ENCODE measurements at places on chromosomes 2 and 18.

GRCh38 chr2:176118601-176119339 lies 2.2 kb downstream of the HOXD10 start:
- DNase-seq: peak; percentile 45

GRCh38 chr2:196516564-196516963 lies 123.0 kb upstream of the CCDC150 start:
- no peak for DNase-seq

- no peak for DNase-seq
Measured at GRCh38 chr2:64462940-64463700, 9.2 kb downstream of the LGALSL start.

GRCh38 chr2:207928079-207928478 lies 97.2 kb downstream of the PLEKHM3 start:
- DNase-seq: no peak

- DNase-seq: no peak
Measured at GRCh38 chr2:207434899-207435465, 94.8 kb upstream of the CREB1 start.

DNA sequence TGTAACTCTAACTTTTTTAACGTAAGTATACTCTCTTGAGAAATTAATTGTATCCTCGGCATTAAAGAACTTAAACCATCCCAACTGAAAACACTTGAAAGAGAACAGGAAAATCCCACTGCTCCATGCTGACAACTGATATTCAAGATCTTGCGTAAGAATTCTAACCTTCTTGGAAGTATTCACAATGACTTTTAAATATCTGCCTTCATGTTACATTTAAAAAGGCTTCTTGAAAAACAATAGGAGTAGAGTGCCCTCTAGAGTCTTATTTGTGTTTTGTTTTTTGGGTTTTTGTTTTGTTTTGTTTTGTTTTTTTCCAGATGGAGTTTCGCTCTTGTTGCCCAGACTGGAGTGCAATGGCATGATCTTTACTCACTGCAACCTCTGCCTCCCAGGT lies 65.4 kb upstream of the DNAJC10 start:
- DNase-seq: peak; percentile 61

- DNase-seq: no peak
Measured at GRCh38 chr18:8814206-8814605, 108.8 kb downstream of the MTCL1 start.

DNA sequence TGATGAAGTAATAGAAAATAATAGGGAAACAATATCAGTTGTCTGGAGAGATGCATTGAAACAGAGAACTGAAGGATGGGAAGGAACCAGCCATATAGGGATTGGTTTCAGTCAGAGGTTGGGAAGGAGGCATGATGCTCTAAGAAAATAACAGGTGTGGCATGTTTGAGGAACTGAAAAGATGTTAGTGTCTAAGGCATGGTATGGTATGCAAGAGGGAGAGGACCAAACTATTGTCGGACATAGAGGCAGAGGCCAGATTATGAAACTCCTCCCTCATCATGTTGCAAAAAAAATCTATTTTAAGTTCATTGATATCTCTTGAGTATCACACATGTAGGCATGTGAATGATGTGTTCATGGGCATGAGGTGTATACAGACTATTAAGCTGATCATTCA lies 48.9 kb upstream of the EMILIN2 start:
- DNase-seq: no peak

DNA sequence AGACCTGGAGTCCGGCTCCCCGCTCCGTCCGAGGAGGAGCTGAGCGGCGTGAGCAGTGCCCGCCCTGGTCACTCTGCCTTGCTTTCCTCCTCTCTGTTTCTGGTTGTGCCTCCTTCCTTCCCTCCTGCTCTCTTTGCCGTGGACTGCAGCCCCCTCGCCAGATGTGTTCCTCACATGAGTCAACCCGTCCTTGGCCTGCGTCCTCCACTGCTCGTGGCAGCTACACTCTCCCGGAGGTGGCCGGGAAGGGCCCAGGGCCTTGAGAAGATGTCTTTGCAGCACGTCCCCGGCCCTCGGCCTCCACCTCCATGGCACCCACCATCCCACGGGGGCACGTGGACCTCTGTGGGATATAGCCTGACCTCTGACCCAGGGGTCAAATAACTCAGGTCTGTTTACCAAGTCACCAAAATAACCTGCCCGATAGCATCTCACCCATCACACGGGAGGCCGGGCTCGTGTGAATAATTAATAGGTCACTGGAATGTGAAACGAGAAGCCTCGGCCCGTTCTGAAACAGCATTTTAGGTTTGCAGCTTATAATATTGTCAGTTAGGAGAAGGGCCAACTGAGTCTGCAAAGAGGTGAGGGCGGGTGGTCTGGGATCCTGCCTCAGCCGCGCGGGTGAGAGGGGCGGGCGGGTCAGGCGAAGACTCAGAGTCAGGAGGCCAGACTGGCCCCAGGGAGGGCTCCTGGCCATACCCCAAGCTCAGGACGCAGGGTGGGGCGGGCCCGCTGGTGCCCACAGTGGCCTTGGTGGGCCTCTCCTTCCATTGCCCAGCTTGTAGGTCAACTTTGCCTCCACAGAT lies 42.6 kb downstream of the NFATC1 start:
- DNase-seq: no peak

- DNase-seq: no peak
Measured at GRCh38 chr2:152467677-152468410, 132.9 kb downstream of the FMNL2 start.

GRCh38 chr2:155502766-155503165 lies 804.3 kb downstream of the KCNJ3 start:
- DNase-seq: no peak

- DNase-seq: no peak
Measured at GRCh38 chr18:48514786-48515185, 24.0 kb upstream of the CTIF start.

- DNase-seq: peak; percentile 76
Measured at GRCh38 chr2:88874063-88874657, 182.7 kb downstream of the RPIA start.

- no peak for DNase-seq
Measured at GRCh38 chr2:42042631-42043355, 5.0 kb upstream of the PKDCC start.

DNA sequence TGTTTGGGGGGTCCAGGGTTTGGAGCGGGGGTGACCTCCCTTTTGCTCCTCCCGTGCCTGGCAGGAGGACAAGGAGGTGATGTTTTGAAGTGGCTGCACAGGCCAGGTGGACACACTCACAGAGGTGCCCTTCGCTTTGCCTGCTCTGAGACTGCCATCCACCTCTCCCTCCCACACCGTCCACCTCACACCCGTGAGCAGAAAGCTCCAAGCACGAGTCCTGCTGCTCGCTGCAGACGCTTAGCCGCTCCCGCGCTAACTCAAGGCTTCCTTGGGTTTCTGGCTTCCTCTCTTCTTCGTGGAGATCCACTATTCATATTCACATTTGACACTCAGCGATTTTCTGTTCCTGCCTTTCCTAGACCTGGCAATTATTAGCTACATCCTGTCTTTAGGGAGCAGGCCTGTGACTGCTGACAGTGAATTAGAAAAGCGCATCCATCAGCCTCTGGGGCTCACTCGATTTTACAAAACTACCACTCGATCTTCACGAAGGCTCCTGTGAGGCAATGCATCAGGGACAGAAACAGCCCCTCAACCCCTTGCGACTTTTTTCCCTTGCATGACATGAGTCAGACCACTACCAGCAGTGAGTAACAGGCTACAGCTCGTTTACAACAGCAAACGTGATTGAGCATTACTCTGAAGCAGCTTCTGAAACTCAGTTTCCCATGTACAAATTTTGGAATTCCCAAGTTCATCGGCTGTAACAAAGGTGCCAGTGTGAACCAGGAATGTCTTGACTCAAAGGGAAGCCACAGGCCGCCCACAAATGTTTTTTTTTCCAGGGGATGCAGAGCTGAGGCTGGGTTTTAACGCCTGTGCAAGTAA lies 238.7 kb upstream of the SOX11 start:
- DNase-seq: no peak

GRCh38 chr2:48107326-48107925 lies 201.1 kb upstream of the FBXO11 start:
- DNase-seq: no peak

GRCh38 chr2:73054980-73055379 lies 16.5 kb downstream of the SFXN5 start:
- DNase-seq: no peak

DNA sequence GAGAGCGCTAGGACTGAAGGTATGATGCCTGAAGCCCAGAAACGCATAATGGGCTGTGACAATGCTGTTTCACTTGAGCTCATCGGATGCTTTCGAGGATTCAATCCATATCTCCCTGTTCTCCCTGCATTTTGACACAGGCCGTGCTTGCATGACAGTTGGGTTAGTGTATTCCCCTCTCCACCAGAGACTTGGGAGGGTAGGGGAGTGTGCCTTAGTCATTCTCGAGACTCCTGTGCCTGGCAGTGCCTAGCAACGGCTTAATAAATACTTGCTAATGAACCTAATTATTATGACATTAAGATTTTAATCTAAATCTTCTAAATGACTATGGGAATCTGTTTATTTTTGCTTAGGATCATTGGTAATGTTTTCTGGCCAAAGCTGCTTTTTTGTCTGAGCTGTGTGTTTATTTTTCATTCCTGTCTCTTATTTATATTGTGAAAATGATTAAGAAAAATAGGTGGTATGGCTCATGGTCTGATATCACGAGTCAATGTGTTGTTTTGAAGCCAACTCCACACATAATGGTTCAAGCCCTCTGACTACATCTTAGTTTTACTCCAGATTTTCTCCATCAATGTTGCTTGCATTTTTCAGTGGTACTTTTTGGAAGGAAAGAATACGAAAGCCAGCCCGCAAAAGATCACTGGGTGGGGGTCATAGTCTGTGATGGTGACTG lies 61.3 kb downstream of the NEDD4L start:
- DNase-seq: no peak

DNA sequence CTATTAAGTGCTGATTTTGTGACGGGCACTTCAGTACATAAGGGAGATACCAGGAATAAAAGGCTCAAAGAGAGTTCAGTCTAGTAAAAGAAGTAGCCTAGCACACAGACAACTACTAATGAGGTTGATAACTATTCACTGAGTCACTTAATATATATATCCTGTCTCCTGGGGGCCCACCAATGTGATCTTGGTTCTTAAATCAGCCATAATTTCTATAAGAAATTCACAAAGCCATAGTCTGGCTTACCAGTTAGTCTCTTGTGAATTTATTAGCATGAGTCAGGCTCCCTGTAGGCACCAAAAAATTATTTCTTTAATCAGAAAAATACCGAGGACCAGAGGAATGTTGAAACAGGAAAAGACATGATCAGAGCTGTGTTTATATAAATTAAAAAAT lies 10.4 kb downstream of the KCNE4 start:
- DNase-seq: no peak

GRCh38 chr2:134365356-134365755 lies 111.5 kb downstream of the MGAT5 start:
- peak; percentile 19 for DNase-seq

GRCh38 chr2:103138123-103138901 lies 376.5 kb downstream of the TMEM182 start:
- DNase-seq: peak; percentile 8

- DNase-seq: no peak
Measured at GRCh38 chr2:101931402-101931801, 60.4 kb upstream of the IL1R2 start.

DNA sequence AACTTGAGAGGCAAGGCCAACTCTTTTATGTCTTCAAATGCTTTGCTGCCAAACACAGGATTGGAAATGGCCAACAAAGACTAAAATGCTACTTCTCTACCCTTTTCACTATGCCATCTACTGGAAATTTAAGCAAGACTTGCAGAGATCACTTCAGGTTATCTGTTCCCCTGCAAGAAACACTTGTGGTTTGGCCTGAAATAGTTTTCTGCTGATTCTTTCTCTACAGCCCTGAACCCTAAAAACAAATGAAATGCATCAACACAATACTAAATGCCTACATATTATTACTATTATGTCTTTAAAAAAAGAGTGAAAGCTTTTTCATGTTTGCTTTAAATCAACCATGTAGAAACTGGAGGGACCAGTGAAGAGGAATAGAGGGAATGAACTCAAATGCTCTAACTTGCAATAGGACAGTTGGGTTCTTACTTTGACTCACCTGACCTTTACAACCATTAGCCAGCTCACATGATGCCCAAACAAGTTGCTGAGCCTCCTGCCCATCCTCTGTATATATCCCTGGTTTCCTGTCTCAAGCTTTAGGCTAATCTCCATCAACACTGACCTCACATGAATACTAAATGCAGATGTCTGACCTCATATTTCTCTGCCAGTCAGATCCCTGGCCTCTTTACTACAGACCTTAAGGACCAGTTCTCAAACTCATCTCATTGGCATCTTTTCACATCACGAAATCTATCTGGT lies 17.5 kb upstream of the ADAM17 start:
- no peak for DNase-seq

GRCh38 chr18:29181151-29181901 lies 1004.4 kb upstream of the CDH2 start:
- DNase-seq: no peak

- no peak for DNase-seq
Measured at GRCh38 chr2:23549821-23550530, 165.0 kb downstream of the KLHL29 start.

- no peak for DNase-seq
Measured at GRCh38 chr2:128801576-128801975, 482.9 kb upstream of the HS6ST1 start.

GRCh38 chr2:235834781-235835180 lies 333.4 kb downstream of the GBX2 start:
- DNase-seq: no peak

- no peak for DNase-seq
Measured at GRCh38 chr18:49030138-49030537, 79.4 kb upstream of the SMAD7 start.

DNA sequence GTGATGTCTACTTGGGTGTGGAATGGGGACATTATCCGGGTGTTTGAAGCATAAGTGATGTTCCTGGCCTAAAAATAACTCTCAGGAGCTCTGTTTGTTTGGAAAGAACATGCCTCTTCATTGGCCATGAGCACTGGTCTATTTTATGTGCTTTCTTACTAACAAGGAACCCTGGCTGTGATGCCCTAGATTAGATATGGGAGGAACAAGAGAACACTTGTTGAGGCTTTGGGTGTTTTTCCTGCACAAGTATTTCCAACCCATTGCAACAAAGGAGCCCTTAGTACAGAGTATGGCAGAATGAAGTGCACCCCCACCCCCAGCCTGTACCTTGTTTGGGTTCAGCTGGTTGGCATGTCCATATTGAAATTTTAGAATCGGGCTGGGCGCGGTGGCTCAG lies 95.9 kb downstream of the SLC4A3 start:
- no peak for DNase-seq

DNA sequence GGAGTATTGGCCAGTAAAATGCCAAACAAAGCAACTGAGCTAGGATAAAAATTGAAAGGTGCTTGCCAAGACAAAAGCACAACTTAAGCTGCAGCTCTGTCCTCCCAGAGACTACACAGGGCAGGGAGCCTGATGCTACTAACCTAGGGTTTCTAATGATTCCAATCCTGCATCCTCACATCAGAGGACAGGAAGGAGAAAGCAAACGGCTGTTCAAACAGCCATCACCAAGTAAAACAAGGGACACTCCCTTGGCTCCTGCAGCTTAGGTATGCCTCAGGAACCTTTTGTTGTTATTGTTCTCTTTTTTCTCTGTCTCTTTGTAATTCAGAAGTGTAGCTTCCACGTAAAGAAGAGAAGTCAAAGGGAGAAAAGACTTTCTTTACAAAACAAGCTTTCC lies 99.5 kb downstream of the TCF4 start:
- DNase-seq: no peak

All from hematopoietic multipotent progenitor cell treated with erythropoietin and hydrocortisone succinate and interleukin-3 and kit ligand, for 8 days (in vitro differentiated cells).